Activated T-cell treated with anti-CD3 and anti-CD28 coated beads for 4 hours (primary cell): ENCODE measurements at places on chromosomes 4 and X.
A peak's percentile ranks its signal among the peaks of the same experiment; 100 is the strongest.

- no peak for DNase-seq
Measured at GRCh38 chr4:54333657-54334056, 104.6 kb downstream of the PDGFRA start.

GRCh38 chr4:6443035-6444023 lies 29.1 kb downstream of the PPP2R2C start:
- DNase-seq = no peak

- no peak for DNase-seq
Measured at GRCh38 chr4:94831607-94832006, 73.9 kb downstream of the BMPR1B start.

DNA sequence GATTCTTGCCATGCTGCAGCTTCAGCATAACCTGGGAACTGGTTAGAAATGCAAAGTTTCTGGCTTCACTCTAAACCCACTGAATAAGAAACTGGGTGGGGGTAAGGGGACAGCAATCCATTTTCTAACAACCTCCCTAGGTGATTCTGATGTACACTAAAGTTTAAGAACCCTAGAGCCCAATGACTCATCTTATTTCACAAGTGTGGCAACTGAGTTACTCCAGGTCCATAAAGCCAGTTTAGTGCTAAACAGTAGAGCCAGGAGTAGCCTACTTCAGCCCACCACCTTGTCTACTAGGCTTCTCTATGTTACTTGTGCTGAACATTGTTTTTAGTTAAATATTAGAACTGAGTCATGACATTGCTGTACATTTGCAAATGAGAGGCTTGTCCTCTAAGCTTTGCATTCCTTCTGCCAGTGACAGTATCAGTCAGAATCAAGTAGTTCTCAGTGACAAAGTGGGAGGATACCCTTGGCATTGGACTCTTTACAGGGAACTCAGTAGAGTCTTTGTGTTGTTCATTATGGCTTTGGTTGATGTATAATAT lies 518.0 kb downstream of the RPA4 start:
- no peak for DNase-seq

DNA sequence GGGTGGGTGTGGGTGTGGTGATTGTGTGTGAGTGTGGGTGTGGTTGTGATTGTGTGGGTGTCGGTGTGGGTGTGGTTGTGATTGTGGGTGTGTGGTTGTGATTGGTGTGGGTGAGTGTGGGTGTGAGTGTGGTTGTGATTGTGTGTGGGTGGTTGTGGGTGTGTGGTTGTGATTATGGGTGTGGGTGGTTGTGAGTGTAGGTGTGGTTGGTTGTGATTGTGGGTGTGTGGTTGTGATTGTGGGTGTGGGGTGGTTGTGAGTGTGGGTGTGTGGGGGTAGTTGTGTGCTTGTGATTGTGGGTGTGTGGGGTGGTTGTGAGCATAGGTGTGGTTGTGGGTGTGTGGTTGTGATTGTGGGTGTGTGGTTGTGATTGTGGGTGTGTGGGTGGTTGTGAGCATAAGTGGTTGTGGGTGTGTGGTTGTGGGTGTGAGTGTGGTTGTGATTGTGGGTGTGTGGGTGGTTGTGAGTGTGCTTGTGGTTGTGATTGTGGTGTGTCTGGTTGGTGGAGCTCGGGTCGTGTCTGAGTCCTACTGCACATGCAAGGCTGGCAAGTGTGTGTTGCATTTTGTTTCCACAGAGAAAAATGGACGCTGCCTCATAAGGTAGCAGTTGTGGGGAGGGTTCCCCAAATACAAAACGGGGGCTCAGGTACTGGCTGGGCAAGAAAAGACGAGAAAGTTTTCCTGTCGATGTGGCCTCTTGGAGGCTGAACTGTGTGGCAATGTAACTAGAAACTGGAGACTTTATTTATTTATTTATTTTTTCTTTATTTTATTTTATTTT lies 116.7 kb downstream of the UBE2K start:
- DNase-seq = peak; percentile 4

GRCh38 chr4:161279095-161279494 lies 884.7 kb downstream of the FSTL5 start:
- DNase-seq = no peak

GRCh38 chr4:81599742-81600380 lies 128.2 kb upstream of the RASGEF1B start:
- DNase-seq = no peak

GRCh38 chr4:2261110-2261852 lies 628 bp downstream of the MXD4 start:
- DNase-seq = no peak

- no peak for DNase-seq
Measured at GRCh38 chrX:143095816-143096215, 70.1 kb downstream of the SPANXN4 start.

- no peak for DNase-seq
Measured at GRCh38 chr4:78722878-78723277, 53.3 kb upstream of the BMP2K start.

GRCh38 chrX:151359341-151359740 lies 37.7 kb upstream of the VMA21 start:
- DNase-seq = no peak

- DNase-seq = no peak
Measured at GRCh38 chr4:5821665-5822358, 71.1 kb downstream of the CRMP1 start.

GRCh38 chrX:153405426-153405825 lies 4.3 kb upstream of the PNMA6E start:
- no peak for DNase-seq

- no peak for DNase-seq
Measured at GRCh38 chrX:14673236-14673635, 143.9 kb downstream of the GLRA2 start.

DNA sequence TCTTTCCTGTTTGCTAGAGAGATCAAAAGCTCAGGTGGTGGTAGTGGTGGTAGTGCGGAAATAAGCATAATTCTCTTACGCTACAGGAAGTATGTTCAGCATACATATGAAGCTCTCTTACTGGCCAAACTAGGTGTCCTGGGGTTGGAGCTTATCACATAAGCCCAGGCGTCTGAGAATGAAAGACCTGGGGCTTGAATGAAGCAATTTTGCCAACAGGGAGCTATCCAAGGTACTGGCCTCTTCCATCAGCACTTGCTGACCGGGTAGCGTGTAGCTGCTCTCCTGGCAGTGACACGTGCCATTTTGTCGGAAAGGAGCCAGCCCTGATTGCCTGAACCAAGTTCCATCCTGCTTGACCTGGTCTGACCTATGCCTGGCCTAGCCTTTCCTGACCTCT lies 65.9 kb upstream of the HPF1 start:
- no peak for DNase-seq

DNA sequence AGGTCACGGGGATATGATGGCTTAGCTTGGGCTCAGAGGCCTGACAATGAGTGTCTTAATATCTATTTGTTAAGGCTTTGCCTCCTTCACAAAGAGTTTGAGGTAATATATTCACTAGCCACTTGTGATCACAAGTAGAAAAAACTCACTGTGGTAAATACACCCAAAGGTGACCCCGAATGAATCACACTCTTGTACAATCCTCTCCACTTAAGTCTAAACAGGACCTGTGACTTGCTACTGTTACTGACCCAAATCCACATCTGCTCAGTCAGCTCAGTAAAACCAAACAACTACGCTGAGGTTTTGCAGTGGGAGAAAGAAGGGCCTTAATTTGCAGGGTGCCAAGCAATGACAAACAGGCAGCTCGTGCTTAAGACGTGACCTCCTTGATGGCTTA lies 223.8 kb upstream of the MAGEC2 start:
- no peak for DNase-seq

DNA sequence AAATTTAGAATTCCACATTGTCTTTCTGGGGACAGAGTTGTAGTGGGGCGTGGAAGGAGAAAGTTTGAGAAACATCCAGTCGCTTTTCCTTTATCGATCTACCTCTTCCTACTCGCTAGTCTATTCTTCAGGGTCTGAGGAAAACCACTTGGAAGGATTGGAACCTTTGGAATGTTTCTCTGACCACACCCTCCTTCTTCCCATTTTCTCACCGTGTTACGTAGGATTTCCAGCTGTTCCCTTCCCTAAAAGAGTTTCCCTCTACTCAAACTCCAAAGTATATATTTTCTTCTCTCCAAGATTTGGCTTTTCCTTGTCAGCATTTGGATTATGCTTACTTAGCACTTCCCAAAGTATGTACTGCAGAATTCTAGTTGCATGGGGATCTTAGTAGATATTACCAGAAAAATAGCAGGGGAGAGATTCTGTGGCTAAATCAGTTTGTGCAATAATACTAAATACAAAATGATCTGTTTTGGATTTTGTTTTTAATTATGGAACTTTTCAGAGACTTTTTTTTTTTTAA lies 4.9 kb downstream of the ENPEP start:
- DNase-seq = no peak

GRCh38 chrX:11789809-11790208 lies 31.8 kb downstream of the MSL3 start:
- no peak for DNase-seq

GRCh38 chrX:53281321-53281822 lies at the start of gene IQSEC2:
TSS of gene IQSEC2 (minus strand) at chrX:53281584.
- DNase-seq = no peak

GRCh38 chr4:150106886-150107285 lies 28.6 kb downstream of the DCLK2 start:
- no peak for DNase-seq

- no peak for DNase-seq
Measured at GRCh38 chr4:1293531-1293941, 3.8 kb downstream of the MAEA start.
